ENCODE measurements at places on chromosomes 6 and 20.
A peak's percentile ranks its signal among the peaks of the same experiment; 100 is the strongest.

DNA sequence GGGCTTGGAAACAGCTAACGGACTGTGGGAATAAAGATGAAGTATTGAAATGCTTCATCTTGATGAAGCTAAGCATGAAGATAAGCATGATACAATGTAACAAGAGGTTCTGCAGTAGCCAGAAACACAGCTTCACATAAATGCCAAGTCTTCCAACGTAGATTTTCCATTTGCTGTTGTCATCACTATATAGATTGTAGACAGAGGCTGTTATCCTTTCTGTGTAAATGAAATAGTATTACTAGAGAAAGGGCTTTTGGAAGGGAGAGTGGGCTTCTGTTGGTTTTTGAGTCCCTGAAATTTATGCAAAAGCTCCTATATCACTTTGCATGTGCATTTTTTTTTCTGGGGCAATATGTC lies 649.0 kb downstream of the RNF144B start:
- no peak for DNase-seq

GRCh38 chr6:11952316-11952715 lies 59.8 kb upstream of the HIVEP1 start:
- DNase-seq: no peak

DNA sequence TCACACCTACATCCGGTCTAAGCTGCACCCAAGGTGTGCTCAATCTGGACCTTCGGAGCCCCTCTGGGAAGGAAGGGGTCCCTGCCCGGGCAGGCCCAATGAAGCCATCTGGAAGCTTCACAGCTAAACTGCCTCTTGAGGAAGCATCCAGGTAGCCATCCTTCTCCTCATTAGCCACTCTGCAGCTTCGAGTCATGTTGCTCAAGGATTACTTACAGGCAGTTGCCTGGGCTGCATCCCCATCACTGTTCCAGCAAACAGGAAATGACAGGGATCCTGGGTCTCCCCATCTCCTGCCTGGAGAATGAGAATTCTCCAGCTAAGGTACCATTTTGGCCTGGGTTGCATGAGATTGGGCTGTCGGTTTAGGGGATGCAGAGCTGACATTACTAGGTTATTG lies 91.7 kb downstream of the ERMARD start:
- DNase-seq: no peak

GRCh38 chr20:33651562-33652048 lies 10.5 kb upstream of the C20orf144 start:
- no peak for DNase-seq

GRCh38 chr6:130105996-130106704 lies 87.8 kb downstream of the L3MBTL3 start:
- no peak for DNase-seq

DNA sequence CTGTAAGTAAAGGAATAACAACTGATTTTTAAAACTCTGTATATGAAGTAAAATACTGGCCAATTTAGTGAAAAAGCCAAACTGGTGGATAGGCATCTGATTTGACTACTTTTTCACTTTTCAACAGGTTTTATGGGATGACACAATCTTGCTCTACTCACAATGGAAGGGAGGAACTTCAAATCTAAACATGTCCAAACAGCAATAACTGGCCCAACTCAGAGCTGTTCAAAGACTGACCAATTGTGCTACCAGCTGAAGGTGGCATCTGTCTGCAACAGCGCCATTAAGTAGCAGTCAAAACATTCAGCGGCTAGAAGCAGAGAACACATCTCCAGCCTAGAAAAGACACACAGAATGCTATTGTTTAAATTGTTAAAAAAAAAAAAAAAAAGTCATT lies 44.6 kb downstream of the SESN1 start:
- no peak for DNase-seq

- peak; percentile 48 for DNase-seq
Observed at GRCh38 chr6:37021356-37022129, 16.1 kb downstream of the FGD2 start.

DNA sequence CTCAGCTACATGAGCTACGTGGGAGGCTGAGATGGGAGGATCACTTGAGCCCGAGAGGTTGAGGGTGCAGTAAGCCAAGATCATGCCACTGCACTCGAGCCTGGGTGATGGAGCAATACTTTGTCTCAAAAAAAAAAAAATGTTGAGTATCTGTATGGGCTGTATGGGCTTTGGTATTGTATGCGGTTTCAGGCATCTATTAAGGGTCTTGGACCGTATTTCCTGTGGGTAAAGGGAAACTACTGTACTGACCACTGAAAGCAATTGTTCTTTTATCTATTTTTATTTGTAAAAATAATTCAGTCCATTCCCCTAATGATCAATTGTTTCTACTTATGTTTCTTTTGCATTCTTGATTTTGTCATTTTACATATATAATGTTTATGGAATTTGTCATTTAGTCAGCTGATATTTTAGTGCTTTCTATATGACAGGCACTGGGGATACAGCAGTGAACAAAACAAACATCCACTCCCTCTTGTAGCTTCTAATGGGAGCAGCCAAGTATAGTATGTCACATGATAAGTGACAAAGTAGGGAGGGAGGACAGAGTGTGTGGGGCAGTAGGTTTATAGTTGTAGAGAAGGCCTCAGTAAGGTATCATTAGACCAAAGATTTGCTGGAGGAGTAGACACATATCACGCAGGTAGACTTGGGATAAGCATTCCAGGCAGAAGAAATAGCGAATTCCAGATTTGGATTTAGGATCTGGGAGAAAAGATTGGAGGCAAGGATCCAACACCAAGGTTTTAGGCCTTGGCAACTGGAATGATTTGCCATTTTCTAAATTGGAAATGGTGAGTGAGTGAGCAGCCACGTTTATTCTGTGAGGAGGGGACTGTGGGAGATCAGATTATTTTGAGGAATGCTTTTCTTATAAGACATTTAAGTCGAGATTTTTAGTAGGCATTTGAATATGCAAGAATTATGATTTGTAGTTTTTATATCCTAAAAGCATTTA lies 6.0 kb downstream of the PCMT1 start:
- DNase-seq: no peak

DNA sequence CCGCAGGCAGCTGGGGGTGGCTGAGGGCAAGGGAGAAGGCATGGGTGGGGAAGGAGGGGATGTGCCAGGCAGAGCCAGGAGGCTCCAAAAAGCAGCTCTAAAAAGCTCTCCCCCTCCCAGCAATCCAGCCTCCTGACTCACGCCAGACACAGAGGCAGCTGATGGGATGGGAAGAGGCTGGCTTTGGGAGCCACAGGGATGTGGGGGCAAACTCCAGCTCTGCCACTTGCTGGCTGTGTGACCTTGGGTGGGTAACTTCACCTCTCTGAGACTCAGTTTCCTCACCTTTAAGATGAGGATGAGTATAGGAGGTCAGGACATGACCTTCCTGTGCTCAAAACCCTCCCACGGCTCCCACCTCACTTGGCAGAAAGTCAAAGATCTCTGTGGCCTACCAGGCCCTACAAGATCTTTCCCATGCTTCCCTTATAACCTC lies 148.9 kb downstream of the CEBPB start:
- no peak for DNase-seq

- DNase-seq: no peak
Observed at GRCh38 chr20:41155261-41155660, 17.9 kb downstream of the PLCG1 start.

- no peak for DNase-seq
Observed at GRCh38 chr6:17193106-17193775, 87.9 kb upstream of the RBM24 start.

GRCh38 chr6:149942461-149942829 lies 631 bp downstream of the ULBP2 start:
- DNase-seq: no peak

DNA sequence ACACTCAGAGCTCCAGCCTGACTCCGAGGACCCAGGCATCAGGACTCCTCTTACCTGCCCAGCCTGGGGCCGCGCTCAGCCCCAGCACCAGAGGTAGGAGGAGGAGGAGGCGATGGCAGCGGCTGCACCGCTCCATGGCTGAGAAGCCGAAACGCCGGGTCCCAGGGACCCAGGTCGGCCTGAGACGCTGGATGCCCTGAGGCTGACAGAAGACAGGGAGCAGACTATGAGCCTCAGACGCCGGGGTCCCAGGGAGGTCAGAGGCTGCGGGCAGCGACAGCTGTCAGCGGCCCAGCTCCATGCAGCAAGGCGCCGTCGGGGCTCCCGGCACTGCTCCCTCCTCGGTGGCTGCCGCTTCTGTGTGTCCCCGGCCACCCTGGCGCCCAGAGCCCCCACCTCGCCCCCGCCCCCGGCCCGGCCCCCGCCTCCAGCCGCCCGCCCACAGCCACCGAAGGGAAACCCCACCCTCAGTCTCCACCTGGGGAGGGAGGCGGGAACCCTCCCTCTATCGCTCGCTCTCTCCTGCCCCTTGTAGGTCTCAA lies at the start of gene COL11A2:
TSS of gene COL11A2 (minus strand) at position 363 of the 542 bp plus-strand sequence. CDS start at position 136, 227 bp downstream.
- no peak for DNase-seq

DNA sequence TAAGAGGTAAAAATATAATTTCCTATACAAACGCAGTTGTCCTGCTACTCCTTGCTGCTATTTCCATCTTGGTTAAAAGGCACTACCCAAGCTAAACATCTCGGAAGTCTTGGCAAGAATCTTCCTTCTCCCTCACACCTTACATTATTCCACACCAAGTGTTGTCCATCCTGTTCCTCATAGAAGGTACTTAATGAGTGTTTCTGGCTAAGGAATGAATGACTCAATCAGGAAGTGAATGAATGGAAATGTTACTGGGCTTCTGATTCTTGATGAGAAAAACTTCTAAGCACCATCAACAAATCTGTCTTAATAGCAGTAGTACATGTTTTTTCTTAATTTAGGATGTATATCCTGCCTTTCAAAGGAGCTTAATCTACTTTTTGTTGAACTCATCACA lies 40.6 kb upstream of the RSPO3 start:
- no peak for DNase-seq

GRCh38 chr6:7912736-7913517 lies 2.3 kb upstream of the TXNDC5 start:
- no peak for DNase-seq

DNA sequence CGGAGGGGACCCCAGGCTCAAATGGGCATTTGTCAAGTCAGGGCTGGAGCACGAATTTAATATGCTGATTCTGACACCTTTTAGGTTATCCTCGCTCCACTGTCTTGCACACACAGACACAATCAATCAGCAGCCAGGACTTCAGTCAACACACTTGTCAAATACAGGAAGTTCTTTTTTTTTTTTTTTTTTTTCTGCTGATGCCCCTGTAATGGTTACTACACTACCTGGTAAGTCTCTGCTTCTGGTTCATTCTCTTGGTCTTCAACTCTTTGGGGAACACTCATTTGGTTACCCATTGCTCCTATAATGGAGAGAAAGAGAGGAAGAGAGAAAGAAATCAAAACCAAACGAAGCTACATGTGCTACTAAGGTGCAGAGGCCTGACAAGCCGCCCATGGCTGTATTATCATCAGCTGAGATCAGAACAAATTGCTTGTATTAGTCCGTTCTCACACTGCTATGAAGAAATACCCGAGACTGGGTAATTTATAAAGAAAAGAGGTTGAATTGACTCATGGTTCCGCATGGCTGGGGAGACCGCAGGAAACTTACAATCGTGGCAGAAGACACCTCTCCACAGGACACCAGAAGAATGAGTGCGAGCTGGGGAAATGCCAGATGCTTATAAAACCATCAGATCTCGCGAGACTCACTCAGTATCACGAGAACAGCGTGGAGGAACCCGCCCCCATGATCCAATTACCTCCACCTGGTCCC lies 11.8 kb downstream of the BCAS1 start:
- DNase-seq: no peak

DNA sequence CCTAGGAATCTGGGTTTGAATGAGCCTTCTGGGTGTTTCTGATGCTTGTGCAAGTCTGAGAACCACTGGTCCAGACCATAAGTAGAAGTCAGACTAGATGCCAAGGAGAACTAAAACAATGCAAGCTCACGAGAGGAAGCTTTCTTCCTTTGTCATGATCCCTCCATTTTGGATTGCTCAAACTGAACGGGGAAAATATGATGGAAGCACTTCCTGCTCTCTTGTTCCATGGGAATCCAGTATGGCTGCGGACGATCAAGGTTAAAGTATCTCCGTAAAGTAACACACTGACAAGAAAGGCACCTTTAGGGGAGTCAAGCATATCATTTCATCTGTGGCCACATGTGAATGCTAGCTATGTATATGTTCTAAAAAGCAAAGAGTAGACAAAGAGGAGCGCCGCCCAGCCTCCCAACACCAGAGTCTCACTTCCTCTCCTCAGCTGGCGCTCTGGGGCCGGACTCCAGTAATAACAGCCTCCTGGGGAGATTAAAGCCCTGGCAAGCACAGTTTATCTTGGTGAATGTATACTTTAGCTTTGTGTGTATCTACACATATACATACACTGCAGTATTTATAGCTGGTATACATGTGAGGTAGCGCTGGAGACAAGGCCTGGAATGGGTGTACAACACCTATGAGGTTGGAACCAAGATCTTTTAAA lies 88.1 kb downstream of the FOXC1 start:
- DNase-seq: no peak

GRCh38 chr6:157152556-157152955 lies 170.8 kb downstream of the TMEM242 start:
- DNase-seq: no peak

GRCh38 chr6:41278699-41279405 lies 7.6 kb downstream of the TREM1 start:
- peak; percentile 14 for DNase-seq

DNA sequence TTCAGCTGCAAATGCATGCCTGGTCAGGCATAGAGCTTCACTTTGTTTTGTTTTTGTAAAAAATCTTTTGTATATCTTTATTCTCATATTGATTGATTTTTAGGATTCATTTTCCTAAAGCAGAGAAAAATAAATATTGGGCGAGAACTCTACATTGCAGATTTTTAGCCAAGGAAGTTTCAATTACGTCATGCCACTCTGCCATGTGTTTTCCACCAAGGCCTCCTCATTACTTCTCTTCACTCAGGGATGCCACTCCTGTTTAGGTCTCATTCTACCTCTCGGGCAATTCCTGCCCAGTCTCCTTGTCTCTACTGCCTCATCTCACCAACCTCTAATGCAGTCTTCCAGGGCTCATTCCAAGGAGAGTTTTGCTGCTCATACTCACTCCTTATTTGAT lies 497.3 kb upstream of the SPTLC3 start:
- no peak for DNase-seq

DNA sequence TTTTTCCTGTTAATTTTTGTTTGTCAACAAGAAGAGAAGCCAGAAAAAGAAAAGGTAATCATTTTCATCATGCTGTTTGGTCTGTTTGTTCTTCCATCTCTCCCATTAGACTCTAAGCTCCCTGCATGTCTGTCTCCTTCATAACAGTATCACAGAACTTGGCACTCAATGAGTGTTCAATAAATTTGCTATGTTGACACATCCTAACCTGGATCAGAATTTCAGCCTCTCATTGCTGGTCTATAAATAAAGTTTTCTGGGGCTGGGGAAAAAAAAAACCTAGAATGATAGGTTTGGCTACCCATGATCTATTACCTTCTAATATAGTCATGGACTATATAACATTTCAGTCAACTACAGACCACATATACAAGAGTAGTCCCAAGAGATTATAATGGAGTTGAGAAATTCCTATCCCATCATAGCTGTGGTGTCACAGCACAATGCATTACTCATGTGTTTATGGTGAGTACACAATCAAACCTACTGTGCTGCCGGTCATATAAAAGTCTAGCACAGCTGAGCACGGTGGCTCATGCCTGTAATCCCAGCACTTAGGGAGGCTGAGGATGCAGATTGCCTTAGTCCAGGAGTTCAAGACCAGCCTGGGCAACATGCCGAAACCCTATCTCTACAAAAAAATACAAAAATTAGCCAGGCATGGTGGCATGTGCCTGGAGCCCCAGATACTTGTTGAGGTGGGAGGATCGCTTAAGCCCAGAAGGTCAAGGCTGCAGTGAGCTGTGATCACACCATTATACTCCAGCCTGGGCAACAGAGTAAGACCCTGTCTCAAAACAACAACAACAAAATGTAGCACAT lies 5.9 kb downstream of the NUDT3 start:
- no peak for DNase-seq

- no peak for DNase-seq
Observed at GRCh38 chr6:24666097-24666640, 530 bp downstream of the TDP2 start.

GRCh38 chr6:150456902-150457643 lies 88.3 kb downstream of the IYD start:
- DNase-seq: no peak

All from activated CD4-positive, CD25-positive, alpha-beta regulatory T cell treated with anti-CD3 and anti-CD28 coated beads, Interleukin-2, amount 50 U/mL, for 16 hours (primary cell).